ENCODE measurements at places on chromosomes 12 and 14. TPM values are rescaled to one million over a fixed set of nuclear protein-coding genes. Genes with fewer than 3 reads are reported as not detected.

TCL1B gene
- total RNA-seq, result not detected

DNA sequence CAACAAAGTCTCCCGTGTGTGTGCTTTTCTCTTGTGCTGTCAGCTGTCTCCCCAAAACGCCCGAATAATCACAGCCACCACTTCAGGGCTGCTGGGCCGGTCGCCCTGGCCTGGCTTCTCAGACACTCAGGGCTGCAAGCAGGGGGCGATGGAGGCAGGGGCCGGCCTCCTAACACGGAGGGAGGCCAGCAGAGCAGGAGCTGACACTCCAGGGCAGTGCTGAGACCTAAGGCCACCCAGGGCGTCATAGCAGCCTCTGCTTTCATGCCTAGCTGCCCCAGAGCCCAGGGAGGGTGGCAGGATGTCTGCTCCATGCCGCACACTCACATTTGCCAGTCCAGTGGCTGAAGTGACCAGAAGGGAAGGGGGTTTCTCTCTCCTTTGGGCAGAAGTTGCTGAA lies 25.6 kb downstream of the STX2 start:
- peaks cover 2% of the 10 kb centered on the region for H3K36me3 ChIP-seq
- H3K4me1 ChIP-seq, result no peaks in the 10 kb centered on the region
- DNase-seq, result no peak
- no peak overlapping the region for H3K4me3 ChIP-seq
- H3K27ac ChIP-seq, result no peak overlapping the region

GRCh38 chr12:5480938-5481303 lies 49.0 kb downstream of the NTF3 start:
- no peak for DNase-seq
- no peaks in the 10 kb centered on the region for H3K27me3 ChIP-seq
- H3K4me1 ChIP-seq, result no peaks in the 10 kb centered on the region
- H3K27ac ChIP-seq, result no peak overlapping the region
- H3K36me3 ChIP-seq, result no peaks in the 10 kb centered on the region

- no peaks in the 10 kb centered on the region for H3K27me3 ChIP-seq
- DNase-seq, result no peak
- no peaks in the 10 kb centered on the region for H3K4me1 ChIP-seq
- H3K36me3 ChIP-seq, result no peaks in the 10 kb centered on the region
- H3K27ac ChIP-seq, result no peak overlapping the region
Measured at GRCh38 chr12:30515351-30515750, 180.3 kb downstream of the IPO8 start.

- no peaks in the 10 kb centered on the region for H3K4me1 ChIP-seq
- no peak overlapping the region for H3K27ac ChIP-seq
- H3K27me3 ChIP-seq, result no peaks in the 10 kb centered on the region
- H3K36me3 ChIP-seq, result no peaks in the 10 kb centered on the region
- H3K4me3 ChIP-seq, result no peak overlapping the region
- no peak for DNase-seq
Measured at GRCh38 chr12:114875313-114875712, 191.3 kb upstream of the TBX3 start.

GNB3 gene
- 8.2 TPM for total RNA-seq
